ENCODE measurements at places on chromosomes 1 and 21.
A peak's percentile ranks its signal among the peaks of the same experiment; 100 is the strongest.

- no peak for DNase-seq
These were observed 21.8 kb downstream of the CAPN2 start for GRCh38 chr1:223733898-223734852.

GRCh38 chr1:184296466-184297243 lies 90.2 kb upstream of the C1orf21 start:
- no peak for DNase-seq

DNA sequence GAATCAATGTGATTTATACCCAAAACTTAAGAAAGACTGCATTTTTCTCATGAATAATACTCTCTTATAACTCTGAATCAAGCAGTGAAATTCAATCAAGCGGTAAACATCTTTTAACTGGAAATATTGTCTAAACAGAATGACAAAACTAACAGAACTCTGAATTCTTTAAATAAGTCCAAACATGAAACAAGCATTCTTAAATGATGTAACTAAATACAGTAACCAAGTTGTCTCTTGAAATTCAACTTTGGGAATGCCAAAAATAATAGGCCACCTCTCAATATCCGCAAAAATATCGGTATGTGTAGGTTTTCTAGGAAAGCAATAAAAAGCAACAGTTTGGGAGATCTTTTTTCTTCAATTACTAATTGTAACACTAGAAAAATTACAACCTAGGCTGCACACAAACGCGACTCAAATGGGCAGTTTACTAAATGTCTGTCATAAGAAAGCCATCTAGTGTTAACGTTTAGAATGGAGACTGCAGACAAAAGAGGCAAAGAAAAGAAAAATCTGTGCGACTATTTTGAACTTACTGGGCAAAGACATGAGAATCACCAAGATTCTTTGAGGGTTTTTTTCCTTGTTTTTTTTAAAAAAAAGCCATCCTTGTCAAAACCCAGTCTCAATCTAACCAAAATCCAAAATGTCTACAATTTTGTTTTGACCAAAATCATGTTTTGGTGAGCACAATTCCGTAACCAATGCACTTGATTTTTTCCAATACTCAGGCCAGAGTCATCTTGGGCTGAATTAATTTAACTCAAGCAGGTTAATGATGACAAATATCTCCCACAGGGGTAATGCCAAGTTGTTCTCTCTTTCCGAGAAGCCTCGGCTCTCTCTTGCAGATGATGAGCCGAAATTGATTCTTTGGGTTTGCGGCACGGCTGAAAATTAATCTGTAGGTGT lies 1.3 kb downstream of the SIPA1L2 start:
- DNase-seq = peak; percentile 6

GRCh38 chr1:58592522-58593134 lies 15.6 kb upstream of the TACSTD2 start:
- DNase-seq = no peak

GRCh38 chr21:45841033-45841432 lies 140.5 kb upstream of the COL6A1 start:
- no peak for DNase-seq

DNA sequence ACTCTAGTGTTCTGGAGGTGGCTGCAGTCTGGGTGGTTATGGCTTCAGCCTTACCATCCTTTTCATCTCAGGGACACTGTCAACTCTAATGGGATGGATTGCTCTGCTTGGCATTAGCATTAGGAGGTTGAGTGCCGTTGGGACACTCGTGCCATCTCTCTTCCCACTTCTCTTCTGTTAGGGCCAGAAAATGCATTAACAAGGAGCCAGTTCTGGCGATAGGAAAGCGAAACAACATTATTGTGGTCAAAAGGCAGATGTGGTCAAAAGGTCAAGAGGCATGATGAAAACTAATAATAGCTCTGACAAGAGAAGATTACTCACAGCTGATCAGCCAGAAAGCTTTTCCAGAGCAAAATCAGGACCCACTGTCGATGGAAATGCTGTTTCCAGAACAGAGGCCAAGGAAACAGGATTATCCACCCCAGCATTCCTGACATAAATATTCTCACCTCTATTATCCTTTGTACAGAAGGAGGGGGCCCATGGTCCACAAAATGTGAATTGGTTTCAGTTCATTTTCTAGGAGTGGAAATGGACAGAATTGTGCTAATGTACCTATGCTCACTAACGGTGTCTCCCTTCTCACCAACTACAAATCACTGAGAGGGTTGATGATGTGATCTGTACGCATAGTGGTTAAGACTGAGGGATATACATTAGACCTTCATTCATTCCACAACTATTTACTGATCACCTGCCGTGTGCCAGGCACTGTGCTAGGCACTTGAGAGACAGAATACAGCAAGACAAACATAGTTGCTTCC lies 72.0 kb downstream of the ST6GALNAC5 start:
- DNase-seq = no peak

- no peak for DNase-seq
These were observed 303.6 kb upstream of the FAM78B start for GRCh38 chr1:166470441-166470840.

DNA sequence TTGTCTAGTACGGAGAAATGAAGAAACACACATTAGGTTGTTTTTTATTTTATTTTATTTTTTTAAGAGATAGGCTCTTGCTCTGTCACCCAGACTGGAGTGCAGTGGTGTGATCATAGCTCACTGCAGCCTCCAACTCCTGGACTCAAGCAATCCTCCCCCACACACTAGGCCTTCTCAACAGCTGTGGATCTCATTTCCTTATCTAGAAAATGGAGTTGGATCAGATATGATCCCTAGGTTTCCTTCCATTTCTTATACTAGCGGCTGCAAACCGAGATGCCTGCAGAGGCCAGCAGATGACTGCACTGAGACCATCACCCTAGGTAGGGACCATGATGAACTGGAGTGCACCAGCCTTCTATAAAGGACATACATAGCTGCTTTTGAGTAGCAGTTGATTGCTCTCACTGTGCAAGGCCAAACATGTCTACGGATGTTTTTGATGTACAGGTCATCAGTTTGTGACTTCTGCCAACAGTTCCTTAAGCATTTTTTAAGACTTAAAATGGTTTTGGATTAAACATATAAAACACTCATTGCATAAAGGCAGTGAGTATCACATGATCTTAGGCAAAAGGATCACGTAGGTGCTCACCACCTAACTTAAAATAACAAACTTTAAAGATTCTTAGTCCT lies 11.4 kb upstream of the KLHL12 start:
- no peak for DNase-seq
